ENCODE measurements at places on chromosomes 4 and X. TPM values are rescaled to one million over a fixed set of nuclear protein-coding genes. Genes with fewer than 3 reads are reported as not detected.
A peak's percentile ranks its signal among the peaks of the same experiment; 100 is the strongest.

HTR2C gene
- total RNA-seq = not detected

UGT2B10 gene
- 148 TPM for total RNA-seq

ENOPH1 gene
- 64.3 TPM for total RNA-seq

GRCh38 chr4:6705646-6706045 lies 4.0 kb downstream of the MRFAP1L1 start:
- peaks cover 57% of the 10 kb centered on the region for H3K4me1 ChIP-seq
- H3K36me3 ChIP-seq = peaks cover 3% of the 10 kb centered on the region
- no peak for DNase-seq
- no peak overlapping the region for H3K4me3 ChIP-seq
- H3K27me3 ChIP-seq = no peaks in the 10 kb centered on the region

- H3K4me1 ChIP-seq = peaks cover 53% of the 10 kb centered on the region
- no peak overlapping the region for H3K27ac ChIP-seq
- no peak for DNase-seq
- peaks cover 3% of the 10 kb centered on the region for H3K36me3 ChIP-seq
Measured at GRCh38 chr4:123653236-123653635, 256.6 kb downstream of the SPRY1 start.

DNA sequence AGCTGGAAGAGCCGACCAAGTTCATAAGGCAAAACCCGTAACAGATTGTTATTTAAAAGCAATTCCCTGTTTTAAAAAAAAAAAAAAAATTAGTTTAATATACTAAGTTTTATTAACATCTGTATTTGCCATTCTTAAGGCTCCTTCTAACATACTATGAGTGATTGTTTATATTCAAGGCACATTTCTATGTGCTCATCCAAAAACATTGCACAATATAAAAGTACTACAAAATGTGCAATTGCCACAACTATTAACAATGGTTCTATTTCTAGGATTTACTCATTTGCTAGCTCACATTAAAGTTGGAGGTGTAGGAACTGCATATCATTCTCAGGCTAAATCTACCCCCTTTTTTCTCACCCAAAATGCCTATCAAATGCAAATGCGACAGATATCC lies 46.1 kb downstream of the CNOT6L start:
- DNase-seq = no peak
- no peak overlapping the region for H3K4me3 ChIP-seq
- H3K4me1 ChIP-seq = peaks cover 10% of the 10 kb centered on the region
- peaks cover 10% of the 10 kb centered on the region for H3K36me3 ChIP-seq

DNA sequence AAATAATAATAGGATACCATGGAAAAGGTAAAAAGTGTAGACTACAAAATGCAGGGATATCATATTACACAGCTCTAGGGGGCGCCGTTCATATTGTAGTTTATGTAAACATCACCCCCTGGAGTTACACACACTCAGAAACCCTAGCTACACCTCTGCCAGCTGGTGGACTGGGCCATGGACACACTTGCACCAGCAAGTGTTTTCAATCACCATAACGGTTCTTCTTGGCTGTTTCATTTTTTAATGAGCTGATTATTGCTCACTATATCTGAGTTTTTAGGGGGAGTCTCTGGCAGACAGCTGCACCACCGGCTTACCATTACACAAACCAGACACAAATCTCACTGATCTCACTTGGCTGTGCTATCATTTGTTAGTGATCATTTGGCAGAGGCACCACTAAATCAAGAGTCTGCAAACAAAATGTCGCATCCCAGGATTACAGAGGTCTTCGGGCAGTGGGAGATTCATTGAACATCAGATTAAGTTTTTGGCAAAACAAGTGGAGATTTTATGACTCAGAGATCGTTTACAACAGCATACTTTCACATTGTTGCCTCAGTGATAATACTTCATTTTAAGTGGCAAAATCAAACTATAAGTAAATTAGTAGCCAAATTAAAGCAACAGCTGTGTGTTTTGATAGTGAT lies 185.7 kb downstream of the UNC5C start:
- H3K4me3 ChIP-seq = no peak overlapping the region
- no peaks in the 10 kb centered on the region for H3K27me3 ChIP-seq
- no peaks in the 10 kb centered on the region for H3K36me3 ChIP-seq
- peak; percentile 14 for DNase-seq
- H3K27ac ChIP-seq = no peak overlapping the region

- no peak overlapping the region for H3K4me3 ChIP-seq
- no peaks in the 10 kb centered on the region for H3K27me3 ChIP-seq
- H3K4me1 ChIP-seq = peaks cover 34% of the 10 kb centered on the region
- H3K36me3 ChIP-seq = no peaks in the 10 kb centered on the region
Measured at GRCh38 chr4:88219099-88219498, 60.7 kb upstream of the ABCG2 start.

DNA sequence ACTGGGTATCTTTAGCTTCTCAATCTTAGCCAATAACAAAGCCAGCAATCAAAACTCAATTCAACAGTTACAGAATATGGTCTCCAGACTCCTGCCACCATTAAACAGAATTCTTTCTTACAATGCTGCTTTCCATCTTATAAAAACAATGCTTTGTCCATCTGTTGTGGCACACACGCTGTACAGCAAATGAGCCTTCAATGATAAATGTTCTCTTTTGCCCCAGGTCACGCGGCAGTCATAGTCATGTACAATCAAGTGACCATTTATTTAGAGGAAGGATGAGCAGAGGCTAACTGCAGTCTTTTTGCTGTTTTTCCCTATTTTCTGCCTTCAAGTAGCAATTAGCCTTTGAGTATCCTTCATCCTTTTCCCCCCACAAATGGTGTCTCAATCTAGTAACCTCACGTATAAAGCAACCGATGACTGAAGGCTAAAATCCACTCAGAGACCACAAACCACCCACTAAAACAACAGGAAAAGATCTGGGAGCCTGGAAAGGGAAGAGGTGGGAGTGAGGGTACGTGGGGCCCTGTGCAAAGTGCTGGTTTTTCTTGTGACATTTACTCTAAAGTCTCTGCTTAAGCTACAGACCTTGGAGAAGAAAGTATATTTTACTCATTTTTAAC lies 24.4 kb downstream of the TRIM2 start:
- H3K27ac ChIP-seq = no peak overlapping the region
- no peaks in the 10 kb centered on the region for H3K27me3 ChIP-seq
- DNase-seq = no peak
- H3K4me3 ChIP-seq = no peak overlapping the region
- H3K36me3 ChIP-seq = no peaks in the 10 kb centered on the region
